Thoracic aorta (tissue), 2 donors: ENCODE measurements at places on chromosomes 2 and 18. TPM values are rescaled to one million over a fixed set of nuclear protein-coding genes. Genes with fewer than 3 reads are reported as not detected.

SKOR2 gene
- total RNA-seq = not detected

EML6 gene
- total RNA-seq = 0.92 TPM

- no peak for DNase-seq
Observed at GRCh38 chr18:33755391-33755790, 177.4 kb downstream of the ASXL3 start.

DNA sequence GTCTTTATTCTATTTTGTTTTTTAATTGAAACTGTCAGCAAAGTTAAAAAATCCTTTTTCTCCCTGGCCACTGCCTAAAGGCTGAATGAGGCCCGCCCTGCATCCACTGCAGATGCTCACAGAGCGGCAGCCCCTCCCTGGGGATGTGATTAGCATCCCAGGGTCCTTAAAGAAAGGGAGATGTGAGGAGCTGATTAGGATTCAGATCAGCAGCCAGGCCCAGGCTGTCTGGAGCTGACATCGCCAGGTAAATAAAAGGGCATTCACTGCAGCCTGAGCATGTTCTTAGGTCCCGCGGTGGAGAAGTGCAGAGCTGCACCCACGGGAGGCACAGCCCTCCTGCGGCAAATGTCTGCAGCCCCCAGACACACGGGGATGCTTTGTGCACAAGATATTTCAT, 83.8 kb downstream of the LONRF2 start:
- DNase-seq = no peak

- no peak for DNase-seq
Observed at GRCh38 chr18:79965119-79965902, 868 bp downstream of the HSBP1L1 start.

DNA sequence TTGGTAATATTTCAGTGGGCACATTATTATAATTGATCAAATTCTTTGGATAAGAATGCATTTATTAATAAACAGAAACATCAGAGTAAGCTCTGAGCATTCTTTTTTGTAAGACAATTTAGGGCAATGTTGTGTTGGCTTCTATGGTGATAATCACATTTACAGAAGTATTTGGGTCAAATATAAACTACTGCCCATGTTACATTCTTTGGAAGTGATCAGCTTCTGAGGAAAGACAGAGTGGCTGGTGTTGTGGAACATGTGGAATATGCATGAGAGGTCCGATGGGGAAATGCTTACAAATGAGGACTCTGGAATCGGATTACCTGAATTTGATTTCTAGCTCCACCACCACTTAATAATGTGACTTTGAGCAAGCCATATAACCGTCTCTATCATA, 19.4 kb downstream of the SERPINB13 start:
- DNase-seq = no peak

- DNase-seq = no peak
Observed at GRCh38 chr2:111897630-111897923, 830 bp upstream of the MERTK start.

DNA sequence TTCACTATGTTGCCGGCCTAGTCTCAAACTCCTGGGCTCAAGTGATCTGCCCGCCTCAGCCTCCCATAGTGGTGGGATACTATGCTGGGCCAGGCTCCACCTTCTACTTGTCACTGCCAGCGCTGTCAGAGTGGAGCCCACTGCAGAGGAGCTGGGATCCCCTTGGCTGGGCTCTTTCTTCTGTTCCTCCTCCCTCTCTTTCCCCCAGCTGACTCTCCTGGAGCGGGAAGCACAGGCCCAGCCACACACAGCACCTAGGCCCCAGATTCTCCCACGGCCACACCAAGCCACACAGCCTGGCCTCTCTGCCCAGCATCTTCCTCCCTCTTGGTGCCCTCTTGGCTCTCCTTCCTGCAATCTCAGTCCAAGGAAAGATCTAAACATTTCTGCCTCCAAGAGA, 3.7 kb upstream of the GAREM2 start:
- no peak for DNase-seq

- no peak for DNase-seq
Observed at GRCh38 chr2:8555543-8555942, 126.3 kb upstream of the ID2 start.

- DNase-seq = no peak
Observed at GRCh38 chr2:214395040-214395439, 15.8 kb upstream of the VWC2L start.

GRCh38 chr2:231053846-231054245, 2.8 kb upstream of the PSMD1 start:
- no peak for DNase-seq
